Cortex of kidney (tissue), 1 donor: ENCODE measurements at places on chromosomes 7 and 10.

DNA sequence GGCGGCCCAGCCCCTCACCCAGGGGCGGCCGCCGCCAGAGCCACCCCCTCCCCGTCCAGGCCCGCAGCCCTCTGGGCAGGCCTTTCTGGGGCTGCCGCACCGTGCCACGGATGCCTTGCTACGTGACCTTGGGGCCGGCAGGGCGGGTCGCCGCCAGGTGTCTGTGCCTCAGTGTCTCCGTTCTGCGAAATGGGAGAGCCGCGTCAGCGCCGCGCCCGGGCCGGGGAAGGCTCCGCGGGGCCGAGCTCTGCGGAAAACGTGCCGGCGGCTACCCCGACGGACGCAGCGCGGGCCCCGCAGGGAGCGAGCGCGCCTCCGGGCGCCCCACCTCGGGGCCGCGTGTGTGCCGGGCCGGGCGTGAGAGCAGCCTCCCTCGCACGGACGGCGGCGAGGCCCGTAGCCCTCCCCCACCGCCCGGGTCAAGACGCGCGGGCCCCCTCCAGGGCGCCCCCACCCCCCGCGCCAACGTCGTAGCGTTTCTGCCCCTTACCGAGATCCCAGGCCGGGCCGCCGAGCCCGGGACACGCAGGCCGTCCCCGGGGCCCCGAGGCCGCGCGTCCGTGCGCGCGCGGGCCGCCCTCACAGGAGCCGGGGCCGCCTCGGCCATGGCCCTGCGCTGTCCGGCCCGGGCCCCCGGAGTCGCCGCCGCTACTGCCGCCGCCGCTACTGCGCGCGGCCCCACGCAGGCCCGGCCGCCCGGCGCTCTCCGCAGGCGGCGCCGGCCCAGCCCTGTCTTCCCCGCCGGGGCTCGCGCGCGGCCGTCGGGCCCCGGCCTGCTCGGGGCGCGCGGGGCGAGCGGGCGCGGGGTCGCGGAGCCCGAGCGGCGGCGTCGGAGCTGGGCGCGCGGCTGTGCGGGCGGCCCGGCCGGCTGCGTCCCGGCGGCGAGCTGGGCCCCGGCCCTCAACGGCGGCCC, 1.1 kb downstream of the ZNF777 start:
- no peak for DNase-seq

DNA sequence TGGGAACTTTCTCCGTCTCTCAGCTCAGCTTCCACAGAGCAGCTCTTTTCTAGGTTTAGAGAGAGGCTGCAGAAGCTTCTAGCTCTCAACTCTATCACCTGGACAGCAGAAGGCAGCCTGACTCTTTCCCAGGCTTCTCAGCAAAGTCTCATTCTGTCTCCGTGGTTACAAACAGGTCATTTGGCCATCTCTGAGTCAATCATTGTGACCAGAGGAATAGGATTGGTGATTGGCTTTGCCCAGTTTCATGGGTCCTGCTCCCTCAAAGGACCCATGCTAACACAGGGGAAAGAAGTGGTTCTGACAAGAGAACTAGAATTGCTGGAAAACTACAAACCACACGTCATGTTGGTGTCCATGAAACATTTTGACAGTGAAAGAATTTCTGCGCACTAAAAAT, 43.6 kb downstream of the PRR15 start:
- DNase-seq: no peak

- no peak for DNase-seq
Observed at GRCh38 chr10:13648425-13648824, 61.7 kb downstream of the PRPF18 start.

- DNase-seq: no peak
Observed at GRCh38 chr10:110758128-110758765, 113.5 kb upstream of the PDCD4 start.

DNA sequence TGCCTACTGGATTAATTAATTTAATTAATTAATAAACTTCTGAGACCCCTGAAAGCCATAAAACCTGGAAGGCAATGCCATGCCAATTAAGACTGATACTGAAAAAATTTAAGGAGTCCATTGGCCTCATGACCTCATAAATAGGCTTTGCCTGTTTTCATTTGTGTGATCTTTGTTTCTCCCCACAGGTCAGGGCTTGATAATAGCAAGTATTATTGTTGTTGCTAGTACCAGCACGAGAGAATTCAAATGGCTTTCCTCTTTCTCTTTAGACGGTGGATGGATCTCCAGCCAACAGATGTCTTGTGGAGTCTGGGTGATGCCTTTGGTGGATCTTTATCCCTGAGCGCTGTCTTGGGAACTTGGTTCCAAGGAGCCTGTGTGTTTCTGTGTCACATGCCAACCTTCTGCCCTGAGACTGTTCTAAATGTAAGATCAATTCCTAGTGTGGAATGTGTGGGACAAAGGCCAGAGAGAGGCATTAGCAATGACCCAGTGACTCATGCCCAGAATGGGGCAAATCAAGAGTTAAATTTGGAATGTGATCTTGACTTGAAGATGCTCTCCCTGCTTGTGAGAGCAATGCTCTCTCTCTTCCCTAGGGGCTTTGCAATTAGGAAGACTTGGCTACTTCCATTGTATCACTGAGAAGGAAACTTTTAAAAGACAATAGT, 17.7 kb downstream of the ACSM6 start:
- DNase-seq: no peak

- no peak for DNase-seq
Observed at GRCh38 chr7:130882396-130882795, 148.4 kb upstream of the KLF14 start.

GRCh38 chr10:78405231-78405630, 371.6 kb downstream of the RPS24 start:
- DNase-seq: no peak
